ENCODE measurements at places on chromosomes 2 and 18.

- DNase-seq = no peak
Observed at GRCh38 chr2:8452979-8453903, 228.6 kb upstream of the ID2 start.

- no peak for DNase-seq
Observed at GRCh38 chr2:173572848-173573247, 218.2 kb downstream of the CDCA7 start.

GRCh38 chr2:241868661-241869081, 858 bp upstream of the RTP5 start:
- no peak for DNase-seq

DNA sequence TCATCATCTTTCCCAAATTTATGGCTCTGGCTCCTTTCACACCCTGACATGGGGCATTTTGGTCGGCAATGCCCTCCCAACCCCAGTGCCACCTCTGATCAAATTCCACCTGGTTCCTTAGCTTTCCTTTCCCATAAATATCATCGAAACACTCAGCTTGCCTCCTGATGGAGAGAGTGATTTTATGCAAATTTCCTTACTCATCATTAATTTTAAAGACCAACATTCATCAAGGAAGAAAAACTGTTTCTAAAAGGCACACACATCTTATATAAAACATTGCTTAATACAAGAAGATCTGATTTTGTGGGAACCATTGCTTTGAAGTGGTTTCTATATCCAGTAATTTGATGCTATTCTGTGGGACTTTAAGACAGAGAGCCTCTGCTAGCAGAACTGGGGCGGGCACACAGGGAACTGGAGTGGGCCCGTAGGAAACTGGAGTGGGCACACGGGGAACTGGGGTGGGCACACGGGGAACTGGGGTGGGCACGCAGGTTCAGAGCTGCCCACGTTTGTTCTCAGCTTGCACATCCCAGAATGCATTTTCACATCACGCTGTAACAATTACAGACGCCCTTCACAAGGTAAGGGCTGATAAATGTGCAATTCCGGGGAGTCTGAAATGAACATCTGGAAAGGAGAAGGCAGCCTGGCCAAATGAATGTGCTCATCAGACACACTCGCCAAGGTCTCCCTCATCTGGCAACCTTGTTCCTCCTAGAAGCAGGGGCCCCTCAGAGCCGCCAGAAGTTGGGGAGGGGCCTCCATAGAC, 174.2 kb downstream of the RTP5 start:
- no peak for DNase-seq

- no peak for DNase-seq
Observed at GRCh38 chr2:43724728-43725526, 48.7 kb upstream of the C1GALT1C1L start.

- DNase-seq = no peak
Observed at GRCh38 chr18:9577361-9577760, 37.0 kb downstream of the PPP4R1 start.

All from NCI-H748 treated with DMSO at 0.1 percent for 48 hours (cell line).